ENCODE measurements at places on chromosomes 1 and 21. TPM values are rescaled to one million over a fixed set of nuclear protein-coding genes. Genes with fewer than 3 reads are reported as not detected.

GRCh38 chr1:15386164-15386749, 23.4 kb upstream of the EFHD2 start:
- DNase-seq: peak; percentile 43

GRCh38 chr1:88979054-88979748, 13.2 kb downstream of the KYAT3 start:
- DNase-seq: no peak

Gene ICOSLG
- total RNA-seq: 1.7 TPM

DNA sequence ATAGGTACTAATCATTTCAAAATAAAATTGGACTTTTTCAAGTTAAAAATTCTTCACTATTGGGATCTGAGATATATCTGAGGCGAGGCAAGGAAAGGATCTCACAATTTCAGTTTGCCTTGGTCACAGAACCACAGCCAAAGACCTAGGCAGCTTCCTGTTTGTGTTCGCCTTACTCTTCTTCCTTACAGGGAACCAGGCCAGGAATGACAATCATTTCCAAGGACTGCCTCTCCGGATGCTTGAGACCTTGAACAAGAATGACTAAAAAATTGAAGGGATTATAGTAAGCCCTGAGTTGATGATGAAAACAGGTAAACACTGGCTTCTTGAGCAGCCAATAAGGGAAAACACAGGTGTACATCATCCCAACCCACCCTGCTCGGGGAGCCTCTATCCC, 35.2 kb upstream of the SERBP1 start:
- no peak for DNase-seq

DNA sequence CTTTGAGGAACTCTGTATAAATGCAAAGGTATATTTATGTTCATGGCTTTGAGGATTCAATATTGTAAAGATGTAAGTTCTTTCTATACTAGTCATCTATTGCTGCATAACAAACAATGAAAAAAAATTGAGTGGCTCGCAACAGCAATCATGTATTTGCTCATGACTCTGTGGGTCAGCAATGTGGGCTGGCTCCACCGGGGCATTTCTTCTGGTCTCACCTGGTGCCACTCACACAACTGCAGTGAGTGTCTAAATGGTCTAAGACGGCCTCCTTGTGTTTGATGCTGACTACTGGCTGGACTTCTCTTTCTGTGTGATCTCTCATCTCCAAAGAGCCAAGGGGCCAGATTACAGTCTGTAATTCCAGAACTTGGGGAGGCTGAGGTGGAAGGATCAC, 45.1 kb upstream of the EXO1 start:
- DNase-seq: no peak

DNA sequence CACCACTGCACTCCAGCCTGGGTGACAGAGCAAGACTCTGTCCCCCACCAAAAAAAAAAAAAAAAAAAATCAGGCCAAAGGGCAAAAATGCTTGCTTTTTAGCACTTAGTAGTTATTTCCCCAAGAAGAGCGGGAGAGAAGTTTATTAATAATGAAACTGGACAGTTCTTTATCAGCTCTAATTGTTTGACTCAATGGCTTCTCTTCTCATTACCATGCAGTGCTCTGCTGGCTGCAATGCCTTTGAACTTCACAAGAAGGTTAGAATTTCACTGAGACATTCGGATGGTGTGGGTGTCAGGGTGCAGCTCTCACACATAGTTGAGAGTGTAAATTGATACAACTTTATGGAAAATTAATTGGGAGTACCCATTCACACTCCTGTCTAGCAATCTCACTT, 63.7 kb downstream of the EDARADD start:
- no peak for DNase-seq

Gene ATAD3C
- total RNA-seq: 0.87 TPM

Gene CRNN
- total RNA-seq: not detected

GRCh38 chr1:202009326-202010179, 834 bp upstream of the ELF3 start:
- DNase-seq: peak; percentile 70

- DNase-seq: no peak
Observed at GRCh38 chr1:15296585-15297321, 49.7 kb downstream of the FHAD1 start.

Gene ST6GALNAC3
- 0.88 TPM for total RNA-seq

Data from activated CD8-positive, alpha-beta memory T cell treated with anti-CD3 and anti-CD28 coated beads, Interleukin-2, amount 10 ng/mL, durations not matched to agents 7 days and 5 days (primary cell).